ENCODE measurements at places on chromosomes 11 and 22.

DNA sequence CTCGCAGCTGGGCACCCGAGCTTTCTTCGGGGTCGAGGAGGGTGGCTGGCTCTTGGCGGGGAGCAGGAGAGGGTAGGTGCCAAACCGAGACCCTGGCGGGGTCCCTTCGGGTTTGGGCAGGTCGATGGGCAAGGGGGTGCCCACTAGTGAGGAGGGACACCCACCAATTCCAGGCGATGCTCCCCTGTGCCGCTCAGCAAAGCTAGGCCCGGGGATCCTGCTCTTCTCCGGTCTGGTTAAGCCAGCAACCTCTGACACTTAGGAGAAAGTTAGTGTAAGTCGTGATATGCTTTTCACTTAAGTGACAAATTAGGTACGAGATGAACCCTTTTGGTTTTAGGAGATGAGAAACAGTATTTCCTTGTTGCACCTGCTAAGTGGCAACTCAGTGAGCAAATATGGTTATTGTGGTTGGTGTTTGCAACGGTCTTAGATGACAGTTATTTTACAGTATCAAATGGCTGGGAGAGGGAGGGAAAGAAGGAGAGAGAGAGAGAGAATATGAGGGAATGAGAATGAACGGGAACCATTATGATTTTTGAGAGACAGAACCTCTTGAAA lies 565 bp downstream of the NUCB2 start:
- no peak for DNase-seq

GRCh38 chr22:35604621-35605368 lies 12.3 kb downstream of the MB start:
- no peak for DNase-seq

- no peak for DNase-seq
Measured at GRCh38 chr11:70466154-70466553, 67.8 kb downstream of the CTTN start.

- DNase-seq, result no peak
Measured at GRCh38 chr11:67033661-67034166, 10.8 kb downstream of the SYT12 start.

GRCh38 chr22:36469094-36469710 lies 12.2 kb downstream of the TXN2 start:
- DNase-seq, result no peak

DNA sequence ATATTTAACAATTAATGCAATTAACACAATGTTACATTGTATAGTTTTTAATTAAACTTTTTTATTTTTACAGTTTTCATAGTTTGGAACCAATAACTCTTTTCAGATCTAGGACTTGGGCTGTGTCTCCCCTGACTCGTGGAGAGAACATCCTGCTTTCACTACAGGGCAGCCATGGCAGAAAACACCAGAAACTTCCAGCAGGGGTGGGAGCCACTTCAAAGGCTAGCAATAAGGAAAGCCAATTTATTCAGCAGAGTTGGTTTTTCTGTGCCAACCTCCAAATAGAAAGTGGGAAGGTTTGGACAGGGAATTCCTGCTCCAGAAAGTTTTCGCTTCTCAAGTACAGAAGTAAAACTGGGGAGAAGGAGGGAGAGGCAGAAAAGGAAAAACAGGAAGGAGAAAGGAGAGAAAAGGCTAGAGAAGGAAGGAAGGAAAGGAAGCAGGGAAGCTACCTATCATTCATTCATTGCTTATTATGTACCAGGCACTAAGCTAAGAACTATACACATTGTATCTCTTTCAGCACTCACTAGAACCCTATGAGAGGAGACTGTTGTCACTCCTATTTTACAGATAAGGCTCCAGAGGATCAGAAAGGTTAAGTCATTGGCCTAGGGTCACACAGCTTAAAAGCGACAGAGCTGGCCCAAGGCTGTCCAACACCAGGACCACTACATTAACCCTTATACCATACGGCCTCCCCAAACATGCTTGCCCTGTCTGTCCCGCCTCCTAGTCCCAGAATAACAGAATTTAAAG lies 54.8 kb upstream of the CREB3L1 start:
- no peak for DNase-seq

DNA sequence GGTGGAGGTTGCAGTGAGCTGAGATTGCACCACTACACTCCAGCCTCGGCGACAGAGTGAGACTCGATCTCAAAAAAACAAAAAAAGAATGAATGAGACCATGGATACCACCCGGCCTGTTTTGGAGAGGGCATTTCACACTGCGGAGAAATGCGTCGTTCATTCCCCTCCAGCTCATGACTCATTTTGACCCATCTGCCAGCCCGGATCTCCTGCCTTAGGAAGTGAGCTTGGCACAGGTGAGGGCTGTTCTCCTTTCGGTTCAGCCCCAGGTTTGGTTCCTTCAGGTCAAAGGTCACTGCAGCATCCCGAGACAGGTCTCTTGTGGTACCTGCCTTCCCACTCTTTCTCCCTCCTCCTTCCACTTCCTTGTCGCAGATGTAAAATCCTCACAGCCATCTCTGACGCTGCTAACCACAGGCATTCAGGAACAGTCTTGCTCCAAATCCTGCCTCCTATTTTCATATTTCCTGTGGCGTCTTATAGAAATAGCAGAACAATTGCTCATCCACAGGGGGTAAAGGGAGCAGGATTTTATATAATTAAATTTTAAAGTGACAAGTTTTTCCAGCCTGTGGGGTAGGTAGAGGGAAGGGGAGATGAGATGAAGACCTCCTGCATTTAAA lies 517.9 kb downstream of the NTM start:
- no peak for DNase-seq

DNA sequence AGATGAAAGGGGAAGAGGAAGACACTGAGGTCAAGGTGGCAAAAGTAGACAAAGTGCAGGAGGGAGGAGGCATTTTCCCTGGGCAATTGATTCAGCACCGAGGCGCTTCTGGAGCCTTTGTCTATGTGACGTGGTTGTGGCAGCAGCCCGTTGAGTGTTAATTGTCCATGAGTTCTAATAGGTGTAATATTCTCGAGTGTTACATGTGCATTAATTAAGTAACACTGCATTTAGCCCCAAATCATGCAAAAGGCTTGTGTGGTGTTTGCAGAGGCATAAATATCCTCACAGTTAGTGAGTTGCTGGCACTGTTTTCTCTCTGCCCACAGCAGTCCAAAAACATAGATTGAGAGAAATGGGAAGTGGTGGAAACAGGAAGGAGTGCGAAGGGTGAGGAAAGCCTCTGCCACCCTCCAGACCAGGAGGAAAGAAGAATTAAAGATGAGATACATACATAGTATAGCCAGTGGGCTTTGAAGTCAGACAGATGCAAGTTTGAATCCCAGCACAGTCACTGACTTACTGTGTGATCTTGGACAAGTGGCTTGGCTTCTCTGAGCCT lies 361.2 kb downstream of the MN1 start:
- DNase-seq, result no peak

GRCh38 chr22:24434471-24435322 lies 7.3 kb downstream of the ADORA2A start:
- peak; percentile 77 for DNase-seq

DNA sequence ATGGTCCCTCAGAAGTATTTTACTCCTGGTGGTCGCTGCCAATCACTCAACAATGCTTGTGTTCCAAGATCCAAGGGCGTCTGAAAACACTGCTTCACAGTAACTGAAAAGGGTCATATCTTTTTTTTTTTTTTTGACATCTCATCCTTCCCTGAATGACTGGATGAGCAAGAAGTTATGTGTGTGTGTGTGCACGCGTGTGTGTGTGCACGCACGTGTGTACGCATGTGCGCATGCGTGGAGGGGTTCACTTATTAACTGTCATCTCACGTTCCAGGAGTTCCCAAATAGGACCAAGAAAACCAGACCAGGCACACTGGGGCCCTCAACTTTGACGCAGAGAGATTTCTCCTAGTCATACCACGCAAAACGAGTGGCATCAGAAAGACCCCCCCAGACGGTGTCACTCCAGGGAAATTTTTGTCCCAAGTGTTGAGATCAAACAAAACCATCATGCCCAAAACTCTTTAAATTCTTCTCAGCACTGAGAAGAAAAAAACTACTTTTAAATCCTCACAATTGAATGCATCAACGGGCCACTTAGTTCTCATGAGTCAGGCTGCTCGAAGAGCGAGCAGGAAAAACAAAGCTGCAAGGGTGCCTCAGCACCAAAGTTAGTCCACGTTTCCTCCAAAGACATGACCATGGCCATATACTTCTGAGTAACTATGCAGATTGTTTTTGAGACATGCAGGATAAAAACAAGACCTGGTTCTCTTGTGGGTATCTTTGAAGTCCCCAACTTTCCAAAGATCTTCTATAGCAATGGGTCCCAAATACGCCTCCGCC lies 12.9 kb downstream of the MN1 start:
- DNase-seq, result no peak

DNA sequence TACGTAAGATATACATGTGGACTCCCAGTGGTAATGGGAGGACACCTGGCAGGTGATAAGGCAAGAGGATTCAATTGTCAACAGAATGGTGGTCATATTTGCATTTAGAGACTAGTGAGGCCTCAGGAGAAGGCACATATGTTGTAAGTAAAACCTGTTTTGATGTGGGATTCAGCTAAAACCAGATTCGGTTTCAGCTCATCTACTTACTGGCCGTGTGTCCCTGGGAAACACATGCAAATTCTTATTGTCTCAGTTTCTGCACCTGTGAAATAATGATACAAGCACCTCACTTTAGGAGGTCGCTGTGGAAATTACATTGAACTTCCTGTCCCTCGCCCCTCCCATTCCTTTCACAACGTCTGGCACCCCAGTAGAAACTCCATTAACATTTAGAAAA lies 78.9 kb upstream of the FIBIN start:
- DNase-seq, result no peak

GRCh38 chr11:77312107-77312506 lies 10.6 kb upstream of the GDPD4 start:
- DNase-seq, result no peak

DNA sequence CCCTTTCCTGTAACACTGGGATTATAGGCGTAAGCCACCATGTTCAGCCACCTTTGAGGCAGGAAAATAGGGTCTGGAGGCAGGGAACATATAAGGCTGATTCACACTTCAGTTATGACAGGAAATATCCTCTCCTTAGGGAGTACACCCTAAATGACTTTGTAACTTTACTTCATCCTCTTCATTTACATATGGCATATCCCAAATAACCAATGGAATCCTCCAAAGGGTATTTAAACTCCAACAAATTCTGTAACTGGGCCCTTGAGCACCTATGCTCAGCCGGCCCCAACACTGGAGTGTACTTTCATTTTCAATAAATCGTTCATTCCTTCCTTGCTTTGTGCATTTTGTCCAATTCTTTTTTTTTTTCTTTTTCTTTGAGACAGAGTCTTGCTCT lies 1.6 kb upstream of the KAT5 start:
- DNase-seq, result no peak
